IPS-NIHi11 (cell line): ENCODE measurements at places on chromosomes 3 and 15.

DNA sequence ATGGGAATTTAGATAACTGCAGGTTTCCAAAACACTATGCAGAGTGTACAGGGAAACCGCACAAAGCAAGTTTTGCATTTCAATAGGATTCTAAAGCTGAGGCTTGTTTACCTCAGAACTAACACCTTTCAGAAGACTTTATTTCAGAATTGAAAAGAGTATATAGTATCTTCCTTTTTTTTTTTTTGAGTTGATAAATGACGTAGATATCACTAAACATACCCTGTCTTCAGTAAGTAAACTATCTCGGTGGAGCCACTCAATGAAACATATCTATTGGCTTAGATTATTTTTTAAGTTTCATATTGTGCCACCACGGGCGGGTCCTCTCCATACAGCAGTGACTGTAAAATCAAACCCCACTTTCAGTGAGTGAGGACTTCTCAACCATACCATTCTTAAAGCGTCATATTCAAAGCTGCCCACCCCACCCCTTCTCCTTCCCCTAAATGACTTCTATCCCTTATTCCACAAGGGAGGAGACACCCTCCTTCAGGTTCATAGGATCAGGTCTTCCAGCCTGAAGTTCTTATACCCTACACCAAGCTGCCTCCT lies 2.0 kb upstream of the TBL1XR1 start:
- DNase-seq, result no peak

DNA sequence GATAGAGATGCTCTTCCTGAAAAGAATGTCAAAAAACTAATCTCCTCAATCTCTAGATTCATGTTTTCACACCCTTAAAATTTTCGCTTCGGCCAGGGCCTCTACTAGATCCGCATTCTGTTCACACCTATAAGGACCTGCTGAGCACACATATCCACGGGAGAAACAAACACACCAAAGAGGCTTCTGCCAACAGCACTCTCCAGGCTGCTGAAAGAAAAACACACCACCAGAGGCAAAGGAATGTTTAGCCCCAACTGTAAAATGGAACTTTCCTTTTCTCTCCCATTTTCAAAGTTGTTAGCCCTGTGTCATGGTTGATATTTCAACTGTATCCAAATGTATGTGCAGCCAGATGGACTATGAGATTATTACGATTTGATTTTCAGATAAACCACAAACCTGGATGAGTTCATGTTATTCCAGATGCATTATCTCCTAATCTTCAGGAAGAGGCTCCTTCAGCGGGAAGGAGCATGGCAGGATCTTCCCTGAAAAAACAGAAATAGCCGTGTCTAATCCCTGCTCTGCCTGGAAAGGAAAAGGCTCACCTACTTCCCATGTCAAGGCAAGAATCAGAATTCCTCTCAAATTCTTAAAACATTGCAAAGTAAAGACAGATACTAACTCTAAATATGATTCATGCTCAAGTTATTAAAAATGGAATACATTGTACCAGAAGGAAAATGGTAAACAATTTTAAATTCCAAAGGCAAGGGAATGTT lies 442.7 kb upstream of the NR2F2 start:
- no peak for DNase-seq

GRCh38 chr3:32432711-32433530 lies 41.3 kb downstream of the CMTM7 start:
- no peak for DNase-seq

- DNase-seq, result peak; percentile 24
These were observed 69.6 kb downstream of the LRTM1 start for GRCh38 chr3:54858093-54858785.

DNA sequence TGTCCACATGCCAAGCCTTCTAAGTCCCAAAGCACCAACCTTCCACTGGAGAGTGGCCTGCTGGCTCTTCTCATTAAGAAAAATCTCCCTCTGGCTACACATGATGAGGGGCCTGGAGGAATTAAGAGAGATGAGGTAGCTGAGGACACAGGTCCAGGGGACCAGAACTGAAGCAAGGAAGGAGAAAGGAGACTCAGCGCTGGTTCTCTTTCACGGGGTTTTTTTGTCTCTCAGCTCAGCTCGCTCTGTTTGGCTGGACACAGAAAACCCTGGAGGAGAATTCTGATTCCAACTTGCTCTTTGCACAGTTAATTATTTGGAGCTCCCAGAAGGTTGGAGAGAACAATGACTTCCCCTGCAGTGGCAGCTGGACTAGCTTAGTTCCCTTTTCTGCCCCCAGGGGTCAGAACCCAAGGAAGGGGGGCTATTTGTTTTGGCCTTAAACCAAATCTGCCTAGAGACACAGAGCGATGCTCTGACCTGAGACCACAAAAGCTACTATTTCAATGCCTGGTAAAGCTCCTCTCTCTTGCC lies 507.6 kb downstream of the FHIT start:
- peak; percentile 45 for DNase-seq

- DNase-seq, result no peak
These were observed 72.5 kb upstream of the POLG start for GRCh38 chr15:89406940-89407607.

GRCh38 chr15:47974724-47975123 lies 146.1 kb upstream of the SLC24A5 start:
- DNase-seq, result no peak

DNA sequence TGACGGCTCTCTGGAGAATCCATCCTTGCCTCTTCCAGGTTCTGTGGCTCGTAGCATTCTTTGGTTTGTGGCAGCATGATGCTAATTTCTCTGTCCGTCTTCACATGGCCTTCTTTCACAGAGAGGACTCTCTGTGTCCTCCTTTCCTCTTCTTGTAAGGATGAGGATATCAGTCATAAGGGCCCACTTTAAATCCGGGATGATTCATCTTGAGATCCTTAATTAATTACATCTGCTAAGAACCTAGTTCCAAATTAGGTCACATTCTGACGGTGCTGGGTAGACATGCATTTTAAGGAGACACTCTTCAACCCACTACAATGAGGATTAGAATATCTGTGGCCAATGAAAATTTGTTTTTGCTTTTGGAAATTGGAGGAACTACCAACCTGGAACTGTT lies 15.7 kb upstream of the GXYLT2 start:
- DNase-seq, result no peak

DNA sequence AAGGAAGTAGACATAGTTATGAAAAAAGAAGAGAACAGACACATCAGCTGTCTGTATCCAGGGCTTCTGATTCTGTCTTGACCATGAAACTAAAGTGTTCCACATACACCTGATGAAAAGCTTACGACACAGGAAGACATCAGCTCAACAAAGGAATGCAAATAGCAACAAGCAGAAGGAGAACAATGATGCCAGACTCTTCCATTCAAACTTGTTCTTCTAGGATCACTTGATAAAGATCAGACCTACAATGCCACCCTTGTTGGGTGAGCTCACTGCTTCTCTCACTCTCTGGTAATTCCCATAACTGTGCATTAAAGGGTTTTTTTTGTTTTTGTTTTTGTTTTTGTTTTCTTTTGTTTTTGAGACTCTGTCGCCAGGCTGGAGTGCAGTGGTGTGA lies 49.7 kb downstream of the GATM start:
- peak; percentile 19 for DNase-seq

- no peak for DNase-seq
These were observed 102.9 kb downstream of the HERC2 start for GRCh38 chr15:28219116-28219515.

DNA sequence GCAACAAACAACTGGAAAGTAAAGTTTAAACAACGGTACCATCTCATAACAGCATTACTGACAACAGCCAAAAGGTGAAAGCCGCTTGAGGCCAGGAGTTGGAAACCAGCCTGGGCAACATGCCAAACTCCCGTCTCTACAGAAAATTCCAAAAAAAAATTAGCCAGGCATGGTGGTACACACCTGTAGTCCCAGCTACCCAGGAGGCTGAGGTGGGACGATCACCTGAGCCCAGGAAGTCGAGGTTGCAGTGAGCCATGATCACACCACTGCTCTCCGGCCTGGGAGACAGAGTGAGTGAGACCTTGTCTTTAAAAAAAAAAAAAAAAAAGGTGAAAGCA lies 4.4 kb downstream of the TNK2 start:
- no peak for DNase-seq

- DNase-seq, result peak; percentile 71
These were observed 388.2 kb upstream of the AGTR1 start for GRCh38 chr3:148309390-148310035.

DNA sequence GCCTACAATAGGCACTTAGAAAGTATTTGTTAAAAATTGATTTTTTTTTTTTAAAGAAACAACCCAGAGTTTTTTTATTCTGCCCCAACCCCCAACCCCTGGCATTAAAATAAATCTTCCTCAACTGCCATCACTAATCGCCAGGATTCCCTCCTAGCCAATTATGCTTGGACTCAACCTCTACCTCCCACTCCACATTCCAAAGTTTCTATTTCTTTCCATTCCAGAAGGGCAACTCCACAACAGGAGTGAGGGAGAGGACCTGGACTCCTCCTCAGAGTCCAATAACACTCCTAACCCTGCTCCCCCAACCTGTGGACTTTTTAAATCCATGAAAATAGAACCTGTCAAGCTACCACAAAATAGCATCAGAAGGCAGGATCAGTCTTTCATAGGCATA lies 99.4 kb downstream of the ADAMTS9 start:
- no peak for DNase-seq

DNA sequence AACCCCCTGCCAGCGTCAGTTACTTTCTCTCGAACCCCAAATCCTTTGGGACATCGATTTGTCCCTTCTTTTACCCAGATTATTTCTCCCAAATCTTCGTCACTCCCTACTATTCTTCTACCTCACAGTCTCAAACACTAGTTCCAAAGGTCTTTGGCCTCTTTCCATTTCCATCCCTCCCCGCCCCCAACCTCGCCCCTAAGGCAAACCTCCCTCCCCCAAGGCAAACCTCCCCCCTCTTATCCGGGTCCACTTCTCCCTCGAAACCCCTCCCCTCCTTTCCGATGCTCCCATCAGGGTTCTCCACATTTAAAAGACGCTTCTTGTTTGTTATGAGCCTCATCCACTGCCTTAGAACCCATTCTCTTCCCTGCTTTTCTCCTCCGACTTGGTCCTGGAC lies 583 bp downstream of the EAF1 start:
- DNase-seq, result peak; percentile 22

DNA sequence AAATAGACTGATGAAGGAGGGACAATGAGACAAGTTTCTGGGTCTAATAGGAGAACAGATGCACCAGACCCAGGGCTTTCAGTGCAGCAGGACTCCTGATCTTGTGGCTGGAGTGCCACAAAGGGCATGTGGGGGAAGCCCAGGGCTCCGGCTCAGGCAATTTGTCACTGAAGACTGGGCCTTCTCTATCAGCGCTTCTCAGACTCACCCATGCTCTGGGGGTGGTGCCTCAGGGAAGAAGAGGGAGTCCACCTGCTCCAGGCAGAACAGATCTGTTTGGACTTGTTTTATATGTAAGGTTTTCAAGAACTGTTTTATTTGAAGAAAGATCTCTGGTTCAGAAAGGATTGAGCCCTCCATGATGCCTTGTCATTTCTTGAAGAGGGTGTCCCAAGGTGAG lies 112.4 kb upstream of the TLE3 start:
- DNase-seq, result no peak

DNA sequence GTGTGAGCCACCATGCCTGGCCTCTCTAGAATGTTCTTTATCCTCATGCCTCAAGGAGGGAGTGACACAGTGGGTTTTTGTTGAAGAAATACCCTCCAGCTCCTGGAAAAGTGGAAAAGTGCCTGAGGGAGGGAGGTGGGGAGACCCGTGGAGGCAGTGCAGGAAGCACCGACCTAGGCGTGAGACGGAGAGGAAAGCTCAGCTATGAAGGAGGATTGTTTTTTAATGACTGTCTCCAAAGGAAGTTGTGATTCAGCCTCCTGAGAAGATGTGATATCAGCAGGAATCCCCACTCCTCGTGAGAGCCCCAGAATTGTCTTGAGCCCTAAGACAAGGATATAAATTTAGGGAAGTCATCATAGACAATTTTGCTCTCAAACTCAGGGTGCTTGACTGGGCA lies 21.7 kb downstream of the RPLP1 start:
- DNase-seq, result no peak
